ENCODE measurements at places on chromosomes 5 and 9.

- no peak for DNase-seq
Measured at GRCh38 chr5:16490911-16491310, 25.3 kb upstream of the ZNF622 start.

GRCh38 chr5:110840347-110840960, 101.6 kb downstream of the SLC25A46 start:
- DNase-seq: no peak

- no peak for DNase-seq
Measured at GRCh38 chr9:90987566-90987965, 185.9 kb downstream of the SYK start.

GRCh38 chr9:135574943-135575342, 13.4 kb downstream of the PAEP start:
- no peak for DNase-seq

DNA sequence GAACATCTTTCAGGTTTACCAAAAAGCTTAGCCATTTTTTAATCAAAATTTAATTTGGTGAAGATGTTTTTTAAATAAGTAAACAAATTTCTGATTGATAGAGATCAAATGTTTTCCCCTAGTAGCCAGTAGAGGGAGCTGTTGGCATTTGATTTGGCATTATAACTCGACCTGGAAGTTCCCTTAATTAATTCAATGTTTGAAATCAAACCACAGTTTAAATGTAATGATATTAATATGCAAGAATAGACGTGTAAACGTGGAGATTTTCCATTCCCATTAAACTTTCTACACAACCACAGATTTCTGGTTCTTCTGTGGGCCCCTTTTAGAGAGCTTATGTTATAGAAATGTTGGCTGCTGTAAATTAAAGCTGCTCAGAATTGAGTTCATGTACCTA, 148.1 kb upstream of the MPDZ start:
- no peak for DNase-seq

DNA sequence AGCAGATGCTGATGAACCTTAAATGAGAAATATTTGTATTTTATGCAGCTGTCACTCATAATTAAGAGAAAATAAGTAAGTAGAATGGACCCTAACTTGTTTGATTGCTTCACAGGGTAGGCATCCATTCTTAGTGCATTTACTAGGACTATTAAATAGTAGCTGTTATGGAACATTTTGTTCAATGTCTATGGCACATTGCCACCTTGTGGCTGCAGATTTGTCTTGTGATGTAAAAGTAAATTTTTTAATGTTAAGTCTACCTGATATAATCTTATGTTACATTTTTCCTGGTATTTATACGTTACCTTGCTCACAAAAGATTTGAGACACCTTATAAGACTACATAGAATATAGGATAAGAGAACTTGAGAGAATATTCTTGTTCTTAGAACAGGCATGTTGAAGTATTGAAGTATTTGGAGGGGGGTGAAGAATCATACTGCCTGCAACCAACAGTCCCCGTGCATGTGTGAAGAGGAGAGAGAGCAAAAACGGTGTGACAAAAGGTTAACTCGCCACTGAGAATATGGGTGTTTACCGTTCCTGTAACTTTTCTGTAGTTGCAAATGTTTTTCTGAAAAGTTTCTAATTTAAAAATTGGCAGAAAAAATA, 161.1 kb downstream of the MAST4 start:
- no peak for DNase-seq

DNA sequence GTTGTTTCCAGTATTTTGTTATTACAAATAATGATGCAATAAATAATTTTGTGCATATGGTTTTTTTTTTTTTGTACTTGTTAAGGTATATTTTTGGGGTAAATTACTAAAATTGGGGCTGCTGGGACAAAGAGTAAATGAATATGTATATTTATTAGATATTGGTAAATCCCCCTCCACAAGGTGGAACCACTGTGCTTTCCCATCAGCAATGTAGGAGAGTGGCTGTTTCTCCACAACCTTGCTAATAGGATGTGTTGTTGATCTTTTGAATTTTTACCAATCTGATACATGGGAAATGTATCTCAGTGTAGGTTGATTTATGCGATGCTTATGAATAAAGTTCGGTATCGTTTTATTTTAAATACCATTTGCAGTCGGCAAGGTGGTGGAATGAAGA, 118.1 kb downstream of the TRPM3 start:
- DNase-seq: no peak

All from substantia nigra (tissue), 51 donors.